ENCODE measurements at places on chromosomes 2 and 18.

GRCh38 chr2:177348733-177349693 is 43.6 kb upstream of the AGPS start:
- no peak for DNase-seq

DNA sequence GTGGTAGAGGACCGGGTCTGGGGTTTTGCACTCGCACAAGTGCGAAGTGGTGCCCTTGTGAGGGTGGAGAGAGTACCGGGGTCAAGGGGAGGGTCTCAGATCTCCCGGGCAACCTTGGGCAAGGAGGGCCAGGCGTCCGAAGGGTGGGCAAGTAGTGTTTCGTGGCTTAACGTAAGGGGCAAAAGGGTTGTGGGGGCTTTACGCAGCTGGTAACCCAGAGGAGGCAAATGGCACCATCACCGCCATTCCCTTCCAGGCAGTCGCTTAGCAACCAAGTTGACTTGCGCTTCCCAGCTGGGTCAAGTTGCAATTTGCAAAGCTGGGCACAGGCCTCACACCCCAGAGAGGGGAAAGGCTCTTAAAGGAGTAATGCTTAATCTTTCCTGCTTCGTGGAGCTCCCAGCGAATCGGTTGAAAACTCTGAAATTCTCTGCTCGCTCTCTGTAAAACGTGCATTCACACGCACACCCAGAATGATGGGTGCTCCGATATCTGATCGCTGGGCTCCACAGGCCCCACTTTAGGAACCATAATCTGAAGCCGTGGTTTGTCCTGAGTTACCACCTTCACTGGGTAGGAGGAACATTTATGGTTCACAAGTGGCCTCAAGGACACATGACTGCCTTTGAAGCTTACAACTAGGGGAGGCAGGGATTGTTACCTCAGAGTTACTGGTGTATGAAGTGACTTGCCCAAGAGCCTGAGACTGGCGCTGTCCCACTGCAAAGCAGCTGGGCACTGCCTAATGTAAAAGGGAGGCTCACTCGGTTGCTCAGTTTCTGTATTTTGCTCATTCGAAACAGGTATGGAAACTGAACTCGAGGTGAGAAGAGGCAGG is 127.9 kb downstream of the UXS1 start:
- no peak for DNase-seq

GRCh38 chr2:203949228-203949627 is 12.7 kb downstream of the ICOS start:
- DNase-seq, result no peak

GRCh38 chr2:224163566-224164307 is 124.7 kb upstream of the SERPINE2 start:
- no peak for DNase-seq

GRCh38 chr2:187168720-187169713 is 279.0 kb downstream of the CALCRL start:
- DNase-seq, result no peak

DNA sequence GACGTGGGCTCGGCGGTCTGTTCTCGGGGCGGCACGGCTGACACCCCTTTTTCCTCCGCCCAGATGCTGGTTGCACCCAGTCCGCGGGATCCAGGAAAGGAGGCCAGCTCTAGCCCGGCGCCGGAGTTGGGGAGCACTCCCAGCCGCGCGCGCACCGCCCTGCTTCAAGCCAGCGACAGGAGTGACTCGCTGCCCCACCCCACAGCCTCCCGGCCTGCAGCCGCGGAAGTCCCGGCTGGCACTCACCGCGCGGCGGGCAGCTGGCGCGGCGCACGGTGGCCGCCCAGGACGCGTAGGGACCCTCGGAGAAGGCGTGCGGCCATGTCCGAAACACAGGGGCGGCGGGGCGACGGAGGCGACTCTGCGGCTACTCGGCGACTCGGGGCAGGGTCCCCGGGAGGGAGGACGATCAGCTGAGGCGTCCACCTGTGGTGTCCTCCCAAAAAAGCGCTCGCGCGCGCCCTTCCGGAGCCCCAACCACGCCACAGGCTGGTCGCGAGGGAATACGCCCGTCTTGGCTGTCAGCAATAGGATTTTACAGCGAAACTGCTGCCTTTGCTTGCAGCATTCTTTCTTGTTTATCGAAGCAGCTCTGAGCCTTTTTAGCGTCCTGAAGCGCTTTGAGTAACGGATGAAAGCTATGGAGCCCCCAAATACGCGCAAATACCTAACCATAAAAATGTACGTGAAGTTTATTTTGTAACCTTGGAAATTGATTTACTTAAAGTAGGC is at the start of gene ACADL:
TSS of gene ACADL (minus strand) at position 507 of the 732 bp plus-strand sequence. CDS start at position 323, 184 bp downstream.
- no peak for DNase-seq

GRCh38 chr18:72727038-72727655 is 140.6 kb downstream of the NETO1 start:
- DNase-seq, result no peak

All from WERI-Rb-1 (cell line).